ENCODE measurements at places on chromosomes 2 and 18.

- no peak for DNase-seq
Measured at GRCh38 chr2:159760326-159760725, 37.7 kb downstream of the CD302 start.

GRCh38 chr2:105381101-105381668 is 17.7 kb downstream of the FHL2 start:
- no peak for DNase-seq

DNA sequence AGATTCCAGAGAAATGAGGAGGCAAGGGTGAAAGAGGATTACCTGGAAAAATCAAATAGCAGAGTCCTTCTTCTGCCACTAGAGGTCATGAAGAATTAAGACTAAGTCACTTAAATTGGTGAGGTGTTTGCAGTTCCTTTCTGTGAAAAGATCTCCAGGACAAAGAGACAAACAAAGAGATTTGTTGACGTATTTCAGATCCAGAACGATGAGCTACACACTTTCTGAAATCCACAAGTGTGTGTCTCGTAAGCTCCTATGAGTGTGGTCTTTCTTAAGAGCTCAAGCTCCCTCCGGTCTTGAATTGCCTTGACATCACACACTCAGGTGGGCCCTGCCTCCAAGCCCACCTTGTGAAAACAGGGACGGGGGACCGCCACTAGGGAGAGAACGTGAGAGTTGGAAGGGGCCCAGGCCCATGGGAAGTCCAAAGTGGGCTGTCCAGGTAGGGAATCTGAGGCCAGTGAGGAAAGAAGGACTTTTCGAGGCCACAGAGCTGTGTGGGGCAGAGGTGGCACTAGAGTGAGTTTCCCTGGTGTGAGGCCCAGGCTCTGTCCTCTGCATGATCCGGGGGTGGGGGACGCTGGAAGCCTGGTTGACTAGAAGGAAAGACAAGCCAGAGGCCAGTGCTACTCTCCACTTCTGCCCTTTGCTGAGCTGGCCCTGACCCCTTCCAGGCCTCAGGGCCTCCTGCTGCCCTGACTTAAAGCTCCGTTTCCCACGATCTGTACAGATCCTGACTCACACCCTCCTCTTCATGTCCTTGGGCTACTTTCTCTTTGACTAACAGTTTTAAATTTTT is 168.1 kb upstream of the NCK2 start:
- no peak for DNase-seq

DNA sequence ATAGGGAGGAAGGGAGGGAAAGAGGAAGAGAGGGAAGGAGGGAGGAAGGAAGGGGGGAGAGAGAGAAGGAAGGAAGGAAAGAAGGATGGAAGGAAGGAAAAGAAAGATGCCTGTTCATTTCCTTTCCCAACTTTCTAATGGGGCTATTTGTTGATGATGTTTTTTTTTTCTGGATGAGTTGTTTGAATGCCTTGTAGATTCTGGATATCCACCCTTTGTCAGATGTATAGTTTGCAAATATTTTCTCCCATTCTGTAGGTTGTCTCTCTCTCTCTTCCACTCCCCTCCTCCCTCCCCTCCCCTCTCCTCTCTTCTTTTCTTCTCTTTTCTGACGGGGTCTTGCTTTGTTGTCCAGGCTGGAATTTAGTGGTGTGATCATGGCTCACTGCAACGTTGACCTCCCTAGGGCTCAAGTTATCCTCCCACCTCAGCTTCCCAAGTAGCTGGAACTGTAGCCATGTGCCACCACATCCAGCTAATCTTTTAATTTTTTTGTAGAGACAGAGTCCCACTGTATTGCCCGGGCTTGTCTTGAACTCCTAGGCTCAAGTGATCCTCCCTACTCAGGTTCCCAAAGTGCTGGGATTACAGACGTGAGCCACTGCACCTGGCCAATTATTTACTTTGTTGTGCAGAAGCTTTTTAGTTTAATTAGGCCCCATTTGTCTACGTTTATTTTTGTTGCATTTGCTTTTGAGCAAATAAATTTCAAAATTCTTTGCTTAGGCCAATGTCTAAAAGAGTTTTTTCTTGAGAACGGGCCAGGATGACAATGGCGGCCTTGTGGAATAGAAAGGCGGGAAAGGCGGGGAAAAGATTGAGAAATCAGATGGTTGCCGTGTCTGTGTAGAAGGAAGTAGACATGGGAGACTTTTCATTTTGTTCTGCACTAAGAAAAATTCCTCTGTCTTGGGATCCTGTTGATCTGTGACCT is 57.3 kb upstream of the FAM117B start:
- no peak for DNase-seq

- DNase-seq = no peak
Measured at GRCh38 chr18:73421010-73421409, 553.2 kb upstream of the NETO1 start.

GRCh38 chr2:46657042-46657504 is 177.7 kb downstream of the TMEM247 start:
- no peak for DNase-seq

GRCh38 chr2:96164459-96165184 is 19.4 kb upstream of the DUSP2 start:
- no peak for DNase-seq

GRCh38 chr2:207768866-207769596 is 675 bp downstream of the FZD5 start:
- DNase-seq = no peak

DNA sequence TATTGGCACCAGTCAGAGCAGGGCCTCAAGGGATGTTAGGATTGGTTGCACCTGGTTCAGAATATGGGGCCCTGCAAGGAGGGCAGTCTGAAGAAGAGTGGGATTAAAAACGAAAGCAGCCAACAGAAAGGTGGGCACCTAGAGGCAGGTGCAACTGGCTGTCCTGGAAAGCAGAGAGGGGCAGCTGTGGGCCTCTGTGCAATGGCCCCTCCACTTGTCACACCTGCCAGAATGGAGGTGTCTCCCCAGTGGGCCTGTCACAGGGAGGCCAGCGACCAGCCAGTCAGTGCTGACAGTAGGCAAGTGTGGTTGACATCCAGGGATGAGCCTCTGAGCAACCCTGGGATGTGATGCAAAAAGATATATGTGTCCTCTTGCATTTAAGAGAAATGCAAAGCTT is 37.7 kb downstream of the INPP4A start:
- no peak for DNase-seq

- no peak for DNase-seq
Measured at GRCh38 chr2:187994464-187995331, 297.0 kb upstream of the GULP1 start.

- no peak for DNase-seq
Measured at GRCh38 chr18:27860701-27861107, 316.2 kb downstream of the CDH2 start.

- DNase-seq = no peak
Measured at GRCh38 chr2:30208453-30208852, 22.9 kb upstream of the LBH start.

- no peak for DNase-seq
Measured at GRCh38 chr18:69538849-69539248, 138.2 kb downstream of the DOK6 start.

DNA sequence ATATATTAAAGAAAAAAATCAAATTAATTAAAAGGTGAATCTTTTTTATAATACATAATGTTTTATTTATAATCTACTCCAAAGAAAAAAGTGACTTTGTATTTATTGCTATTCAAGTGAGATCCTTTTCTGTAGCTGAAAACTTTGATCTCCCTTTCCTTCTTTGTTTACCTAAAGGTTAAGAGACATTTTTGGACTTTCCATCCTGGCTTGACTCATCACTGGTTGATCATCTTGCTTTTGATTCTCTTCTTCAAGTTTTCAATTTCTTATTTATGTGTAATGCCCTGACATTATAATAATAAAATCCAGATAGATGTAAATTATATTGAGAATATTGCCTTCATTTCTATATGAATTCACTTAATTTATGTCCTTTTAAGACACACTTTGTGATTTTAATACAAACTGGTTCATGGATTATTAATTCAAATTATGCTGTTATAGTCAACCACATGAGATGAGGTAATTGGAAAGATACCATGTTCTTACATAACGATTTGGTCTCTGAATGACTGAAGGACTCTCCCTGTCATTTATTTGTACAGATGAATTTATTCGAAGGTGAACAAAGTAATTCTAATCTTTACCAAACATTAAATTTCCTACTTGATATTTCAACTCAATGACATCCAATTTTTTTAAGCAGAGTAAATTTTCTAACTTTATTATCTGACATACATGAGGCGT is 184.4 kb downstream of the TGIF1 start:
- no peak for DNase-seq

- no peak for DNase-seq
Measured at GRCh38 chr2:45156605-45157004, 147.4 kb upstream of the SIX2 start.

- DNase-seq = no peak
Measured at GRCh38 chr2:238302087-238302486, 13.7 kb upstream of the PER2 start.

- DNase-seq = no peak
Measured at GRCh38 chr18:55550471-55550870, 37.5 kb downstream of the TCF4 start.

DNA sequence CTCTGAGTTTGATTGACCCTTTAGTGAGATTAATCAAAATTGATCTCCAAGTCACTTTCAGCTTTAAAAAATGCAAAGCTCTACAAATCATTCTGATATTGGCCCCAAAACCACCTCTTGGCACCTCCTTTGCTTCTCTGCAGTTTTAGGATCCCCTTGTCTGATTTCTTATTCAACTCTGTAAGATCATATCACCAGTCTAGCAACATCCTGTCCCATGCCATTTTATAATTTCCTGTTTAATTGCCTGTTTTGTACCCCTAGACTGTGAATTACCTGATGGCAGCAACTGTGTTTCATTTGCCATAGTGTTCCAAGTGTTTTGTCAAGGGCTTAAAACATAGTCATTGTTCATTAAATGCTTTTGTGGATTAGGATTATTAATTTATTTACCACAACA is 406.3 kb upstream of the TRIB2 start:
- no peak for DNase-seq

DNA sequence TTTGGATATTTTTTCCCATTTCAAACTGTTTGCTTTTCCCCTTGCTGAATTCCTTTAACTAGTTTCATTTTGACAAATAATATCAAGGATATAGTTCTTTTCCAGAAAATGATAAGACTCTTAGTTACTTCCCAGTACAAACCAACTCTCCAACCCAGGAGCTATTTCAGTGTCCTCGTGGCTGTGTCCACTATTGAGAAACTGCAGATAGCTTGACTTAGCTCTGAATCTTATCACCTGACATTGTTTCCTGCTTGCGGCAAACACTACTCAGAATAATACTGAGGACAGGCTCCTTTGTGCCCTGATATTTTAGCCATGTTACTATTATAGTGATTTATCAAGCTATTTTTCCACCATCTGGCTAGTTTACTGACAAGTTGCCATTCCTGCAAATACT is 74.6 kb downstream of the KLF7 start:
- no peak for DNase-seq

- DNase-seq = no peak
Measured at GRCh38 chr18:9949861-9950260, 36.0 kb downstream of the VAPA start.

GRCh38 chr18:35983818-35984217 is 11.3 kb downstream of the RMP24 start:
- DNase-seq = no peak

DNA sequence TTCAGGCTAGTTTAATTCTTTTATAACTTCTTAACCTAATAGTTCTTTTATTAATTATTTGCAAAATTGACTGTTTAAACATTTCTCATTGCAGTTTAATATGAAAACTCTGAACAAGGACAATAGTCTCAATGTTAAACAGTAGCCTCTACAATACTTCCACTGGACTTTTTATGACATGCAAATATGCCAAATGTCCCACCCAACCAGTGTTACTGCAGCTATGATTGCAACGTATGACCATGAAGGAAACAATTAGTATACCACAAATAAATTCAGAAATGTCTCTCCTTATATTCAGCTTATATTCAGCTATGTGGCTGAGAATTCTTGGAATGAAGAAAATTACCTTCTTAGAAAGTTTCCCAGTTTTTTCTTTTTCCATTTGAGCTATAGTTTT is 688.6 kb downstream of the DCC start:
- DNase-seq = no peak

- DNase-seq = no peak
Measured at GRCh38 chr2:102803041-102803896, 41.4 kb downstream of the TMEM182 start.

GRCh38 chr2:71599646-71600236 is 146.4 kb downstream of the DYSF start:
- DNase-seq = no peak

DNA sequence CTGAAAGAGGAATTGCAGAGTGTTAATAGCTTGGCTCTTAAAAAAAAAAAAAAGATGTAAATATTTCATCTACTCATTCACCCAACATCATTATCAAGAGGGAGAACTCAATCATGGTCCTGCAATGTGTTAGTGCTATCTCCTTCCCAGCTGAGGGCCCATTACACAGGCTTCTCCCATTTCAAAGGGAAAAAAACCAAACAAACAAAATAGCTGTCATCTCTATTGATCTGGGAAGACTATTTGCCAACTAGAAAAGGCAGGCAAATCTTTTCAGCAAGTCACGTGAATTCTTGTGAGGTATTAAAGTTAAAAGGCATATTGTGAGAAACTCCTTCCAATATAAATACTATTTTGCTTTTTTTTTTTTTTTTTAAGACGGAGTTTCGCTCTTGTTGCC is 194.3 kb downstream of the MYO1B start:
- no peak for DNase-seq

- no peak for DNase-seq
Measured at GRCh38 chr2:46377666-46378560, 80.7 kb downstream of the EPAS1 start.

DNA sequence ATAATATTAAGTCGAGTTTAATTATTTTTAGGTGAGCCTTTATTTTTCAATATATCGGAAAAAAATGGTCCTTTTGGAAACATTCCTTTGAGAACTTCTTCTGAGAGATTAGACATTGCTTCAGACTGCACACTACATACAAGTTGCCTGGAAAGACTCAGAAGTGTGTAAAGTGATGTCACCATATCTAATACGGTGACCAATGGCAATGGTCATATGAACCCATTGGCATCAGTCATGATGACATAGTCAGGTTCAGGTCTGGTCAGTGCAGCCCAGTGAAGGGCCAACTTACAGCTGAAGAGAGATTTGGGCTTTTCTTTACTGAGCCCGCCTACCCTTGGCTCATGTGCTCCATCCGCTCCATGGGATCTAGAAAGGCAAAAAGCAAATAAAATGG is 283.5 kb upstream of the EPAS1 start:
- no peak for DNase-seq

GRCh38 chr18:67402543-67402942 is 114.0 kb downstream of the DSEL start:
- DNase-seq = no peak

DNA sequence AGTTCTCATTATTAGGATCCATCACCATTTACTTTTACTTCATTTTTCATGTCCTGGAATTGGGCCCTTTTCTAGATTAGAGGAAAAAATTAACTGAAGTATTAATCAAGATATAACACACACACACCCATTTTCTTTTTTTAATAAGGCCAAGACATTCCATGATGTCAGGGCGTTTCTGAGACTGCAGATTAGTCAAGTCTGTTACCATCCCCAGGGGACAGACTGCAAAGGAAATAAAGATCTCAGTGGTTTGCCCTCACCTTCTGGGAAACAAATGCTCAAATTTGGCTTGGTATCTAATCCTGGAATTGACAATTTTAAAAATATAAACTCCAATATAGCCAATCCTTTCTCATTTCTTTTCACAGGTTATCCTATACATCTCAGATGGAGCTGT is 27.4 kb downstream of the RMP24 start:
- no peak for DNase-seq
